Effector memory CD4-positive, alpha-beta T cell (primary cell): ENCODE measurements at places on chromosomes 2 and 18.

DNA sequence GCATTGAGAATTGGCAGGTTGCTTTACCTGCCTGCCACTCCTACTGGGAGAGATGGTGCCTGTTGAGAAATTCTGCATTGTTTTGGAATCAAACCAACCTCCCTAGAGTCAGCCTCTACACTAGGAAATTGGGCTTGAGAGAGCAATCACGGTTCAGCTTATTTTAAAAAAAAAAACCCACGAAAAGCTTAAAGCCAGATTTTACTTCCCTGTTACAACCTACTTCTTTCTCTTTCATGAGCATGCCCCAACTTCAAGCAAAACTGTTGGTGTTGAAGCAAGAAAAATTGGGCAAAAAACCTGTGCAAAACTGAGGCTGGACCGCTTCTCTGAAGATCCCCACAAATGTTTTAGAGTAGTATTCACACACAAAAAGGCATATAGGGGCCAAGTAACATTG, 134.6 kb upstream of the ZEB2 start:
- DNase-seq = no peak

DNA sequence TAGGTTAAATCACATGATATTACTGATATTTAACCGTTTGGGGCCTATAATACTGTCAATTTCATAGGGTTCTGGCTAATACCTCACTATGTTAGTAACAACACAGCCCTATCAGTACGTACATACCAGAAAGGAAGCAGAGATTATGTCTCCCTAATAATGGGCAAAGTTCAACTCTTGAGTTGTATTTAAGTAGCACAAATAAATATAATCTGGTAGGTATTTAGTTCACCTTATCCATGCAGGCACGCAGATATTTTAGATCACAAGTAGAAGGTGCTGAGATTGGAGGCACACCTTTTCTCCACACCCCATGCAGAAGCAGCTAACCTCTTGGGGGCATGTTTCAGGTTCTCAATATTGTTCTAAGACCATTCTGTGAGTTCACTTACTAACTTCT, 118.9 kb downstream of the IRS1 start:
- no peak for DNase-seq

DNA sequence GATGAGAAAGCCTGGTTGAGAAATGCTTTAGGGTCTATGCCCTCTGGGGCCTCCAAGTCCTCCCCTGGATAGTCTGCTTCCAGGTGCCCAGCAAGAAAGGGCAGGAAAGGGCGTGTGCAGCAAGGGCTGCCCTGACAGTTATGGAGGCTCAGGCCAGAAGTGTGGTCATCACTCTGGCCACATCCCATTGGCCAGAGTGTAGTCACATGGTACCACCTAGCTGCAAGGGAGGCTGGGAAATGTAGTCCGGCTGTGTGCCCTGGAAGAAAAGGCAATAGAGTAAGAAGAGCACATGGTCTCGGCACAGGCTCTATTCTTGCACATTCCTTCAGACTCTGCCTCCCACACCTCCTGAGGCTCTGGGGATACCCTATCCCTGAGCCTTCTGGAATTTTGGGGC, 35.7 kb downstream of the ODC1 start:
- peak; percentile 13 for DNase-seq

- no peak for DNase-seq
Observed at GRCh38 chr2:142222715-142223114, 91.9 kb upstream of the LRP1B start.

- DNase-seq = no peak
Observed at GRCh38 chr2:18597618-18598017, 8.2 kb upstream of the NT5C1B start.

DNA sequence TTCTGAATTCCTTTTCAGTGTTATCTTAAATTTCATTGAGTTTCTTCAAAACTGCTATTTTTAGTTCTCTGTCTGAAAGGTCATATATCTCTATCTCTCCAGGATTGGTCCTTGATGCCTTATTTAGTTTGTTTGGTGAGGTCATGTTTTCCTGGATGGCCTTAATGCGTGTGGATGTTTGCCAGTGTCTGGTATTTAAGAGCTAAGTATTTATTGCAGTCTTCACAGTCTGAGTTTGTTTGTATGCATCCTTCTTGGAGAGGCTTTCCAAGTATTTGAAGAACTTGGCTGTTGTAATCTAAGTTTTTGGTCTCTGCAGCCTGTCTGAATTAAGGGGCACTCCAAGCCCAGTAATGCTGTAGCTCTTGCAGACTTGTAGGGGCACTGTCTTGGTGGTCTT, 249.3 kb downstream of the ZNF385B start:
- no peak for DNase-seq

DNA sequence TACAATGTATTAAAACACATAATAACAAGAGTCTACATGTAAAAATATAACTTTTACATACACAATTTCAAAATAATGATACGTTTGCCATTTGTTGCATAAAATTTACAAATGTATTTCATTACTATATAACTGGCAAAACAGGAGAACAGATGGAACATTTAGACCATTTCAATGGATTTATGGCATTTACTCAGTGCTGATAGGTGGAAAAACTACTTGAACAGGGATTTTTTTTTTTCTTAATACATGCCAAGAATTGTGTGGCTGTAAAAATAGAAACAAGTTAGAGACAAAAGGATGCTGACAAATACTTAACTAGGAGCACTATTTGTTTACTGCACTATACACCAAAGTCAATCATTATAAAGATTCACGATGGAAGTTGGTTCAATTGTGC, 266.8 kb upstream of the CCDC68 start:
- DNase-seq = no peak

DNA sequence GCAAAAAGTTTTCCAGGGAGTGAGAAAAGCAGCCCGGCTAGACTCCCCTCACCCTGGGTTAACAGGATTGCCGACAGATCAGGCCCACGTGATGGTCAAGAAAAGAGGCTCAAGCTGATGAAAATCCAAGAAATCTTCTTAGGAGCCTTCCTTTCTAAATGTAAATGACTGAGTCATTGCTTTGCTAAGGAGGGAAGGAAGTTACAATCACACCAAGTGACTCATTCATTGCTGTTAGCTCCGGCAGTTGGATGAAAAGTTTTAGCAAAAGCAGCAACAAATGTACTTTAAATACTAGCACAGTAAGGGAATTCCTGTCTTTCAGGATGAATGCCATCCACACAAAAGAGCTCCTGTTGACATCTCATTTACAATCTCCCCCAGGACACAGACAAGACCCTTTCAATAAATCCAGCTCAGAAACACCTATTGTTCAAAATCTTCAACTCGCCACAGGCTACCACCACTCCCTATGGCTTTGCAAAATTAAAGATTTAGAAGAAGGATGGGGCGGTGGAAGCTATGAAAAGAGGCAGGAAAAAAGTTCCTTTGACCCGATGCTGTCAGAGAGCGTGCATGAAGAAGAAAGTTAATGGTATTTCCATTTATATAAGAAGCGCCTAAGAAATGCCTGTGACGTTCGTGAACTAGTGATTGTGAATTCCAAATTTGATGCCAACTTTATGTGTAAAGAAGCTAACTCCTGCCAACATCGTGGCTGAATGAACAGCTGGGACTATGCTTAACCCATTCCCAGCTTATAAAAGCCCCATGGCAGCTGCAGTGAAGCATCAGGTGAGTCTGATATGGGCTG, 153.7 kb downstream of the TGIF1 start:
- no peak for DNase-seq

- DNase-seq = no peak
Observed at GRCh38 chr2:100796499-100797100, 23.3 kb upstream of the NPAS2 start.

DNA sequence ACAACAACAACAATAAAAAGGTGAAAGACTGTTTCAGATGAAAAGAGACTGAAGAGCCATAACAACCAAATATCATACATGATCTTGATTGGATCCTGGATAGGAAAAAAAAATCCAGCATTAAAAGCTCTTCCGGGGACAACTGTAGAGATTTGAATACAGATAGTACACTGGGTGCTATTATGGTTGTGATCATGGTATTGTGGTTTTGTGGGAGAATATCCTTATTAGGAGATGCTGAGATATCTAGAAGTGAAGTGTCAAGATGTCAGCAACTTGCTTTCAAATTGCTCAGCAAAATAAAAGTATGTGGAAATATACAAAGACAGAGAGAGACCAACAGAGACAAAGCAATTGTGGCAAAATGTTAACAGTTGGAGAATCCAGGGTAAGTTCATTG, 15.5 kb upstream of the SPATA3 start:
- DNase-seq = no peak

GRCh38 chr2:20674974-20675679, 8.2 kb downstream of the GDF7 start:
- no peak for DNase-seq

- no peak for DNase-seq
Observed at GRCh38 chr2:150625303-150625702, 137.8 kb upstream of the RND3 start.

DNA sequence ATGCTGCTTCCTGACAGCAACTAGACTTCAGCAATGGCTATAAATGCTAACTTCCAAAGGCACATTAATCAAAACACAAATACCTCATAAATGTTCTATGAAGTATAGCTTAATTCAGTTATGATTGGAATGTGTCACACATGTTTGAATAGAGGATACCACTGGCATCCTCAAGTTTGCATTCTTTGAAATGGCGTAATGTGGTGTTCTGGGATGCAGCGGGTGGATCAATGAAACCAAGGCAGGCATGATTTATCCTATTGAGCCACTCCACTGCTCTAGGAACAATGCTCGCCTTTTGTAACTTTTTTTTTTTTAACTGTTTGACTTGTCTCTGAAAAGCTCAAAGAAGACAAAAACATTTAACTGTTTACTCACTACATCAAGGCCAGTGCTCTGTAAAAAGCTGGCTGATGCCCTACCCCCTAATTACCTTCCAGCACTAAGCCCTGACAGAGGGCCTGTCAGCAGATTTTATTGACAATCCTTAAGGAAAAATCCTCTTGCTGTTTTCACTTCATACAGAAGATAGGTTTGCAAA, 278.8 kb upstream of the SESTD1 start:
- no peak for DNase-seq

GRCh38 chr2:64952096-64952495, 37.1 kb upstream of the SLC1A4 start:
- DNase-seq = no peak

DNA sequence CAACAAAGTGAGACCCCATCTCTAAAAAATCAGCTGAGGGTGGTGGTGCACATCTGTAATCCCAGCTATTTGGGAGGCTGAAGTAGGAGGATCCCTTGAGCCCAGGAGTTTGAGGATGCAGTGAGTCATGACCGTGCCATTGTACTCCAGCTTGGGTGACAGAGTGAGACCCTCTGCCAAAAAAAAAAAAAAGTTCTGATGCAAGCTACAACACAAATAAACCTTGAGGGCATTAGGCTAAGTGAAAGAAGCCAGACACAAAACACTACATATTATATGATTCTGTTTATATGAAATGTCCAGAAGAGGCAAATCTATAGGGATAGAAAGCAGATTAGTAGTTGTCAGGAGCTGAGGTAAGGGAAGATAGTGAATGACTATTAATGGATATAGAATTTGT, 13.0 kb downstream of the YWHAQ start:
- no peak for DNase-seq

GRCh38 chr2:232883116-232883721, 13.2 kb downstream of the SNORC start:
- no peak for DNase-seq

DNA sequence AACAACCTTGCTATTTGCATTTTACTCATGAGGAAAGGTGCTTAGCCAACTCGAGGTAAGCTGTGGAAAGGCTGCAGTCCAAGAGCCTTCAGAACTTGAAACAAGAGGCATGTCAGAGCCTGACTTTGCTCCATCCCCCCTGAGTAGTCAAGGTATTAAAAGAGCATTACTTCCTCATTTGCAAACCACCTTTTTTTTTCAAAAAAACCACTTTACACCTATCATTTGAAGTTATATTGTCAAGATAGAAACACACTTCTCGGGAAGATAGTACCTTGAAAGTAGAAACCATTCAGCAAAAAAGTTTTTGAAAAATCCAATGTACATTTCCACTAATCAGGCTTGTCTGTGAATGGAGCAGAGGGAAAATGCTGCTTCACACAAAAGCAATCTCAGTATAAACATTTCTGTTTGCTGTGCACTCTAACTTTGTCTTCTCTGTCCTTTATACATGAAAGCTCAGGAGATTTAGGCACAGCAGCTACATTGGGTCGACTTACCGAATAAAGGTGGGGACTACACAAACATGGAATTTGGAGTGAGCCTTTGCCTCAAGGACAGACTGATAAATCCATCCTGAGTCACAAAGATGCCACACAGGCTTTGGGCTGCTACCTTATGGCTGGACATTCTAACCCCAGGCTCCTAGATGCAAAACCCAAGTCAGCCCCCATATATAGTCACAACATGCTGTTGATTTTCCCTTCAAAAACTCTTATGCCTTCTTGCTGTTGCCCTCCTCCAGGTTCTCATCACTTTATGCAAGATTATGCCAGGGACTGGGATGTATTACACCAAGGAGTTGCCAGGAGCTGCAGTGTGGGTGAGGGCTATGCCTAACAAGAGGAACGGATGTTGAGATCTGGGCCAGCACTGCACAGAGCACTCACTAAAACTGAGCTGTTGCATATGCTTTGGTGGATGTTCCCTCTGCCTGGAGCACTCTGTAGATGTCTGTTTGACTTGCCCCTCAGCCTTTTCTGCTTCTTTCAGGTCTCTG, 41.4 kb upstream of the EML4 start:
- DNase-seq = no peak

- DNase-seq = no peak
Observed at GRCh38 chr2:62489162-62489561, 16.8 kb downstream of the TMEM17 start.

- DNase-seq = no peak
Observed at GRCh38 chr2:128746356-128746755, 427.7 kb upstream of the HS6ST1 start.

- no peak for DNase-seq
Observed at GRCh38 chr2:191384829-191385228, 139.6 kb downstream of the MYO1B start.

DNA sequence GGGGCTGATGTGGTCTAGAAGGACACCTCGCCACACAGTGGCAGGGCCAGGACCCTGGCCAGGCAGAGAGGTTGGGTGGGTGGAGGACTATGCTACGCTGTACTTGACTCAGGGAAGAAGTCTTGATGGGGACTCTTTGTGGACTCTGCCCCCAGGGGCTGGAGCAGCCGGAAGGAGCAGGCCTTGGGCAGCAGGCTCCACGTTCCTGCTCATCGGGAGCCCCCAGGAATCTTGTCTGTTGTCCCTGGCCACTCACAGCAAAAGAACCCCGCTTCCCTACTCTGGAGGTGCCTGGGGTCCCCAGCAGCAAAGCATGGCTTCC, 79.0 kb downstream of the POLR1A start:
- no peak for DNase-seq

DNA sequence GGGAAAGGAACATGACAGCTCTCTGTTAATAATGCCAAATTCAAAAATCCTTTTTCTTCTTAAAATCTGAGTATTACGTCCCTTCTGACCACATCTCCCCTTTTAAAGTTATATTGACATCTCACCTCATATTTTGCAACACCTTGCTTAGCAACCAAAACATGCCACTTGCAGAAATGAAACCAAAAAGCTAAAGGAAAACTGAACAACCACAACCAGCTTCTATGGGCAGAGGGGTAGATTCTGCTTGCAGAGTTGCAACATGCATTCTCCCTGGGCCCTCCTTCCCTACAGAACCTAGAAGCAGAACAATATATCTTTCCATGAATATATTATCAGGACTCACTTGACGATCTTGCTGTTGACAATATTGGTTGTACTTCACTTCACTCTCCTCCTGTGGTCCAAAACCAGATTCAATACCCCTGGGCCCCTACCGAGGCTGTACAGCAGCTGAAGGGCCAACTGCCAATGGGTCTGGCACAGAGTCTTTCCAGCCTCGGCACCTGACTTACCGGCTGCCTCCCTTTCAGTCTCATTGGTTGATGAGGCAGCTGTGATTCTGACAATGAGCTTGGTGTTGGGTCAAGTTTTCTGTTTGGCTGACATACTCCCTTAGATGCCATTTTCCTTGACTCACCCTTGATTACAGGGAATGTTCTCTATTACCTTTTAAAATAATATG, 616.6 kb downstream of the ZEB2 start:
- no peak for DNase-seq
